ENCODE measurements at places on chromosomes 1 and 21.

DNA sequence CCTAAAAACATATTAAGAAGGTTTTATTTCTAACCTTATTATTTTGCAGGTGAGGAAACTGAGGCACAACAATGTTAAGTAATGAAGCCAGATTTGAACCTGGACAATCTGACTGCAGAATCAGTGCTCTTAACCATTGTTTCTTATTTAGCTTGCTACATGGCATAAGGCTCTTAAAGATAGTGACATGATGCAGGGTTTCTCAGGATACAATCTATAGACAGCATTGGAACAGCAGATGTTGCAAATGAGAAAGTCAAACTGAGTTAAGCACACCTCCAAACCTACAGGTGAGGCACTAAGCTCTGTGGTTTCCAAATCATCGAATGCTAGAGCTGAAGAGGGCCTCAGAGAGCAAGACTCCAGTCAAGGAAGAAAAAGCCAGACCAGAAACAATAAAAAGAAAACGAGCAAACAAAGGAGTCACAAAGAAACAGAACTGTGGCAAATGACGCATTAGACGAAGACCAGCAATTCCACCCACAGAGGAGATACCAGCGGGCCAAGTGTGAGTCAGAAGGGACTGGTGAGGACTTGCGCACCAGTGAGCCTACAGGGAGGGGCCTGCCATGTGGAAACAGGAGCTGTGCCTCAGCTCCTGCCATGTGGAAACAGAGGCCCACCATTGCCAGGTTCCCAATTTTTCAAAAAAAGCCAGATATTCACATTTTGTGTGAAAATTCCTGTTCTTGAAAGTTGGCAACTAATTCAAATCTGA is 14.4 kb downstream of the CD58 start:
- DNase-seq = no peak

DNA sequence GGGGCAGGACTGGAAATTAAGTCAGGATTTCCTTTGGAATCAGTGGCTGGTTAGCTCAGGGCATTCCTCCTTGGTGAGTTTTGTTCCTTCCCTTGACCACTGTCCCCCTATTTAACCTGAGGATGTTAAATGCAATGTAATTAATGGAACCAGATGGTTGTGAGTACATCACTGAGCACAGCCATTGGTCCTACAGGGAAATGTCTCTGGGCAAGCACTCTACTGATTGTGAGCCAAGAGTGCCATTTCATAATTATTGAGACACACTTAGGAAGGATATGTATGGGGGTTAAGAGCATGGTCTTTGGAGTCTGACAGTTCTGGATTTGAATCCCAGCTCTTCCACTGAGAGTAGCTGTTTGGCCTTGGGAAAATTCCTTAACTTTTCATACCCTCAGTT is 74.4 kb downstream of the SPAG17 start:
- no peak for DNase-seq

DNA sequence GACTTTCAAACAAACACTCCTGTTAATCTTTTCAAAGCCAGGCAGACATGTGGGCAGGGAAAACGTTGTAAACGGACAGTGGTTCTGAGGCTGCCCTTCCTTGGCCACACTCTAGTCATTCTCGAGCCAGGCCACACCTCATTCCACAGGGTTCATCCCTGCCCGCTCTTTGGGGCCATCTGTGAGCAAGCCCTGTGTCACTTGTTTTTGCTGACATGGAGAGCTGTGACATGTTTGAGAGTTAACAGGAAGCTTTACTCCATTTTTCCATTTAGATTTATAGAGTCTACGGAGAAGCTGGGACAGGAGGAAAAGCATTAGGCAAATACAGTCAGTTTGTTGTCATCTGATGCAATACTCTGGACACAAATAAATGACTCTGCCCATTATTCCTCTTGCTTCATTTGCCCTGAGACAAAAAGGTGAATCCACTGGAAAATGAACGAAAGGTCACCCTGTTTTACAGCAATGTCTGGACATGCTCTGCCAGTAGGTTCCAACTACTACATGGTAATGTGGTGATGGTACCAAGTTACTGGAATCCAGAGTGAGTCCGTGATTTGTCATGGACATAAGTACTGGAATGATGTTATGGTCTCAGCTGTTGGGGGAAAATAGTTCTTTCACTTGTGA is 126.9 kb downstream of the CLIC6 start:
- DNase-seq = no peak

DNA sequence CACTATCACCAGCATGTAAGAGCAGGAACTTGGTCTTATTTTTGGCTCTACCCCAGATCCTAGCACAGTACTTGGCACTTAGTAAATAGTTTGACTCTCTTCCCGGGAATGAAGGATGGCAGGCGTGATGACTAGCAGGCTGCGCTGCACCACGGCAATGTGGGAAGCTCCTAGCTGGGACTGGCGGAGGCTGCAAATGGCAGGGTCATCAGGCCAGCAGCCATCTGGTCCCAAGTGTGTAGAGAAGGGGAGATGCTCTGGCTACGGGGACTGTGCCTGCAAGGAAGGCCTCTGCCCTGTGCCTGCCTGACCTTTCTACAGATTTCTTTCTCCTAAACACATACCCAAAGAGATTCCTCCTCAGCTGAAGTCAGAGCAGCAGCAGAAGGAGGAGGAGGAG is 95.0 kb downstream of the KCND3 start:
- DNase-seq = no peak

- DNase-seq = no peak
Measured at GRCh38 chr1:109789551-109790180, 25.9 kb upstream of the EPS8L3 start.

Measured in CD8-positive, alpha-beta memory T cell (primary cell).